HT1080 (cell line): ENCODE measurements at places on chromosomes 3 and 15. TPM values are rescaled to one million over a fixed set of nuclear protein-coding genes. Genes with fewer than 3 reads are reported as not detected.
A peak's percentile ranks its signal among the peaks of the same experiment; 100 is the strongest.

The TGM5 gene
- total RNA-seq: 0.20 and 0.98 TPM in 2 replicates

The SLC27A2 gene
- total RNA-seq: not detected in 2 replicates

DNA sequence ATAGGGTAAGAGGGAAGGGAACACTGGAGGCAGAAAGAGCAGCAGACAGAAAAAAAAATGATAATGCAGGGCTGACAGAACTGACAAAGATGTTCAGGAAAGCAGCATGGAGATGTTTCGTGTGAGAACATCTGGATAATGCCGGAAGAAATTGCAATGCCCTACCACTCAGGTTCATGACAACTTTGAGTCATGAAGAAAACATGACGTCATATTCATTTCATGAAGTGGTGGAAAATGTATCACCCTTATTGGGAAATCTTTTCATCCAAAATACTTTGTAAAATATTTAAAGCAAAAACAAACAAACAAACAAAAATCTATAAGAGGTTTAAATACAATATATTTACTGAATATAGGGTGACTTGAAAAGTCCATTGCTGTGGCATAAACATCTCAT, 305.4 kb upstream of the IGF1R start:
- DNase-seq: no peak

- DNase-seq: no peak
These were observed 167.6 kb upstream of the ST8SIA2 start for GRCh38 chr15:92226020-92226612.

DNA sequence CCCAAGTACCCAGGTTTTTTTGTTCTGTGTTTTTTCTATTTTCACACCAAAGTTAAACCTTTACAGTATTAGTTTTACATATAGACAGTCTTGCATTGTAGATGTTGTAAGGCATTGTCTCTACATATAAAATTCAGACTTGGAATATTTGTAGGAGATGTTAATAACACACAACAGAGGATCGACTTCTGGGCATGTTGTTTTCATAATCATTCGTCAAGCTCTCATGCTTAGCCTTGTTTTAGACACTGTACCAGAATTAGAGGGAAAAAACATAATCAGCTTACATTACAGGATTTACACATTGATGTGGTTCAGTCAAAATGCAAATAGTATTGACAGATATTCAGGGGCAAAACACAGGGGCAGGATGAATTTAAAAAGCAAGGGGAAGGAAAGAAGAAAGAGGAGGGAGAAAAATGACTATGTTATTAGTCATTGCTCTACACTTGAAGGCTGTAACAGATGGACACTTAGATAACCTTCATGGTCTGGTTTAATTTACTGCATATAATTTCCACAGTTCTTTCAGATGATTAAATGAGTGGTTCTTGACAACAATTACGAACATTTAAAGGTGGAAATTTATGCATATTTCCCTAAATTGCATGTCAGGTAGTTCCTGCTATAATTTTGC, 7.5 kb downstream of the CMSS1 start:
- peak; percentile 71 for DNase-seq

DNA sequence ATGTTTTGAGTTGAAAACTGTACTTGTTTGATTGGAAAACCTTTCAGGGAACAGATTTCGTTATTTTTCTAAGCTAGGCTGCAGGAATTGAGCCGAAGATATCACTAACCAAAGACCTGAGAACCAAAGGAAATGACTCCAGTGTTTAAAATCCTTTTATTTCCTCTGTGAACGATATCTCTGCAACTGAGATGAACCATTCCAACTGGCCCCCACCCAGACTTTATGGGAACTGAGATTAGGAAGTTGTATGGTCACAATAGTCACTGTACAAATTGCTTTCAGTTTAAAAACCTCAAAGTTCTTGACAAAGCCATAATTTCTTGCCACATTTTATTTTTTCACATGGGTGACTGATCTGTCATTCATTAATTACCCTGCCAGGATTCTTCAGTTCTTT, 232.4 kb downstream of the RBMS3 start:
- DNase-seq: peak; percentile 65

DNA sequence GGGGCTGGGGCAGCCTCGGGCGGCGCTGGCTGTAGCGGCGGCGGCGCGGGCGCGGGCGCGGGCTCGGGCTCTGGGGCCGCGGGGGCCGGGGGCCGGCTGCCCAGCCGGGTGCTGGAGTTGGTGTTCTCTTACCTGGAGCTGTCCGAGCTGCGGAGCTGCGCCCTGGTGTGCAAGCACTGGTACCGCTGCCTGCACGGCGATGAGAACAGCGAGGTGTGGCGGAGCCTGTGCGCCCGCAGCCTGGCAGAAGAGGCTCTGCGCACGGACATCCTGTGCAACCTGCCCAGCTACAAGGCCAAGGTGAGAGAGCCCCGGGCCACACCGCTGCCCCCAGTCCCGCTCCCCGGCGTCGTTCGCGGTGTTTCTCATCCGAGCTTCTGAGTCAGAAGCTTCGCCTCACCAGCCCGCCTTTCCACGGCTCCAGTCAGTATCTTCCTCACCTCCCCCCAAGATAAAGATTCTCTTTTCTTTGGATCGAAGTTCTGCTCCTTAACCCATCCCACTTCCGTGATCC, 600 bp downstream of the FBXO45 start:
- peak; percentile 57 for DNase-seq

DNA sequence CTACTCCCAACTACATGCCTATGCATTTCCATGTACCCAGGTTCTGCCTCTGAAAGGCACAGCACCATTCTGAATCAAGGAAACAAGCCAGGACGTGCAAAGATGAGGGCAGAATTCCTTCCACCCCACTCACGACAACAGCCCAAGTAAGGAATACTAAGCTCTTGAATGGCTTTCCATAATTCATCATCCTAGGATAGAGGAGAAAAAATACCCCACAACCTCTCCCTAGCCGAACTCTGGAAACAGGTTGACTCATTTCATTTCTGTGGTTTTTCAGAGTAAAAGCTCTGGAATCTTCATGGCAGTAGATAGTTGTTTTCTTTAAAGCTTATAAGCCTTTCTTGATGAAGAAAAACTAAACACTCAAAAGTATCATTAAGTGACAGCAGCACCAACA, 77.8 kb downstream of the PDZRN3 start:
- peak; percentile 36 for DNase-seq

DNA sequence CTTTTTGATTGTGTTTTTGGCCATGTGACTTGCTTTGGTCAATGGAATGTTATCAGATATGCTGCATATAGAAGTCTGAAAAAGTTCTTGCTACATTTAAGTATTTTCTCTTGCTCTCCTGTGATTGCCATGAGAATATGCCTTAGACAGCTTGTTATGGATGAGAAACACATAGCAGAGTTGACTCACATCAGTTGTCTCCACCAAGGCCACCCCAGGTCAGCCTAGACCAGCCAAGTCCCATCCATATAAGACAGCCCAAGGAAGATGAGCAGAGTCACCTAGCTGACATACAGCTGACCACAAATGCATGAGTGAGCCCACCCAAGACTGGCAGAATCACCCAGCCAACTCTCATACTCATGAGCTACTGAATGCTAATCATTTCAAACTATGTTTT, 153.0 kb downstream of the THRB start:
- peak; percentile 18 for DNase-seq

DNA sequence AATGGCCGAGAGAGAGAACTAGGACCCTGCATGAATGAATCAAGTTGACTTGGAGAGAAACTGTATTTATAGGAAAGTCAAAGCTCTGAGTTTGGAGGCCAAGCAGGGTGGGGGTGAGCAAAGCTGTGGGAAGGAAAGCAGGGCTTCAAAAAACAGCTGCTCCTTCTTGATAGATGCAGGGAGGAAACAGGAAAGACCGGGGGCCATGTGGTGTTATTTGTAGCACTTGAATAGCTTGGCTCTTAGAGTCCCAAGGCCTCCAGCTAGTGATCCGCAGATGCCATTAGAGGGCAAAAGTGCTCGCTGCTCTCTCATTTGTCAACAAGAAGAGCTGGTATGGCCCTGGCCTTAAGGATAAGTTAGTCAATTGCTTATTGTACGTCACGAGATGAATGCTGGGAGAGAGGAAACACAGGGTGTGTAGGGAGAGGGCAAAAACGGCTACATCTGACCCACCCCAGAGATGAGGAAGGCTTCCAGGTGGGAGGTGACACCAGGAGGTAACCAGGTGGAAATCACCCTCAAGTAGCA, at the start of gene ALG1L2:
Gene ALG1L2 (plus strand): TSS at position 481 of the 531 bp plus-strand sequence. CDS start 186 bp downstream, outside the sequence.
- no peak for DNase-seq
